Hematopoietic multipotent progenitor cell (in vitro differentiated cells): ENCODE measurements at places on chromosomes 13 and 19. TPM values are rescaled to one million over a fixed set of nuclear protein-coding genes. Genes with fewer than 3 reads are reported as not detected.

The SCEL gene
- not detected for total RNA-seq

The RGCC gene
- 20.7 TPM for total RNA-seq

GRCh38 chr19:52535771-52536447 lies 8.4 kb downstream of the ZNF808 start:
- DNase-seq, result peak; percentile 90

GRCh38 chr19:42189133-42189532 lies 28.3 kb downstream of the DEDD2 start:
- DNase-seq, result no peak

GRCh38 chr19:14159059-14159458 lies 22.7 kb upstream of the ASF1B start:
- no peak for DNase-seq

GRCh38 chr13:111402441-111402840 lies 82.0 kb downstream of the TEX29 start:
- no peak for DNase-seq

The SLC15A1 gene
- total RNA-seq, result not detected

- no peak for DNase-seq
Observed at GRCh38 chr19:30165228-30165813, 206.9 kb upstream of the ZNF536 start.

- no peak for DNase-seq
Observed at GRCh38 chr13:95335667-95336066, 34.4 kb upstream of the ABCC4 start.

- peak; percentile 80 for DNase-seq
Observed at GRCh38 chr19:47210689-47211316, 20.2 kb downstream of the BBC3 start.

GRCh38 chr13:99214232-99214631 lies 13.6 kb downstream of the UBAC2 start:
- DNase-seq, result no peak

The PTBP1 gene
- 348 TPM for total RNA-seq

DNA sequence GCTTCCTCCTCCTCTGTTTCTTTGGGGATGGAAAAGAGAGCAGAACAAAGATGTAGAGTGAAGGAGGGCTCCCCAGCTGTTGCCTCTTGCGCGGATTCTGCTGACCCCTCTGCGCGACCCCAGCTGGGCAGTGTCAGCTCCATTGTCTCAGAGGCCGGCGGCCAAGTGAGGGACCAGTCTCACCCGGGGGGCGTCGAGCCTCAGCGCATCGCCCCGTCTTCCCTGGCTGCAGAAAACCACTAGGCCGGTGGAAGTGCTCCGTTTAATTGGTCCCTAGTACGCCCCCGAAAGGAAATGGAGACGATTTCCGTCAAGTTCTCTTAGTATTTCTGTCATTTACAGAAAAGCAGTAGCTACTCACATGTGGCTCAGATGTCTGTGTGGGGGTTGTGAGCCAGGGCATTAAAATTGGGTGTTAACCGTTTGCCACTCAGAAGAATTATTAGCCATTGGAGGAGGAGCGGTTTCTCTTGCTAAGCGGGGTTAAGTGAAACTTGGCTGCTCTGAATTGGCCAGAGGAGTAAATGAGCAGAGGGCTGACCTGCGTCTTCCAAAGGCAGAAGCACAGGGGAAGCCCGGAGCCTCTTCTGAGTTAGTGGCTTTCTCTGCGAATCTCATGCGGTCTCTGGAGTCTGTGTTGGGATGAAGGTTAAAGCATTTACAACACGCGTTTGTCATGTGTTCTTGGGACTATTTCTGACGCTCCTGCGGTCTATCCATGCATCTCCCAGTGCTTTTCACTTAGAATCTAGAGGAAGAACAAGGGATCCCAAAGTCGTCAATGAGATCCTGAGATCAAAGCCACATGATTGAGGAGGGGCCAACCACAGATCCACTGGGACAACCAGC lies 132.8 kb upstream of the MYO16 start:
- DNase-seq, result no peak

GRCh38 chr19:7333198-7334118 lies 15.3 kb upstream of the ARHGEF18 start:
- DNase-seq, result no peak

GRCh38 chr19:2034729-2035589 lies 16.1 kb downstream of the MKNK2 start:
- DNase-seq, result peak; percentile 81

The ZNF888 gene
- total RNA-seq, result 7.0 TPM

DNA sequence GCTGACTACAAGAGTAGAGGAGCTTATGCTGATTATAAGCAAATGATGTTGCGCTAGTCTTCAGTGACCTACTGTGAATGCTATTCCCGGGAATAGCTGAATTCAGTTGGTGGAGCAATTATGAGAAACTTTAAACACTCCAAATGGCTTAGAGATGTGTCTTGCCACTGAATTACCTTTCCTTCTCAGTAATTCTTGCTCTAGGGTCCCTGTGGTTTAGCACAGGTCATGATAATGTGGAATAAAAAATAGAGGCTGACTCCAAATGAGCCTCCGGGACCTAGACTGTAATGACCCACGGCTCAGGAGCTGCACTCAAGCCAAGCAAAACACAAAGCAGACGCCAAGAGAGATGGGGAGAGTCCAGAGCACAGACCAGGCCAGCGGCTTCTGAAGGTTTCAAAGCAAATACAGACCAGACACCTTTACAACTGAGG lies 124.7 kb downstream of the RGCC start:
- DNase-seq, result no peak

DNA sequence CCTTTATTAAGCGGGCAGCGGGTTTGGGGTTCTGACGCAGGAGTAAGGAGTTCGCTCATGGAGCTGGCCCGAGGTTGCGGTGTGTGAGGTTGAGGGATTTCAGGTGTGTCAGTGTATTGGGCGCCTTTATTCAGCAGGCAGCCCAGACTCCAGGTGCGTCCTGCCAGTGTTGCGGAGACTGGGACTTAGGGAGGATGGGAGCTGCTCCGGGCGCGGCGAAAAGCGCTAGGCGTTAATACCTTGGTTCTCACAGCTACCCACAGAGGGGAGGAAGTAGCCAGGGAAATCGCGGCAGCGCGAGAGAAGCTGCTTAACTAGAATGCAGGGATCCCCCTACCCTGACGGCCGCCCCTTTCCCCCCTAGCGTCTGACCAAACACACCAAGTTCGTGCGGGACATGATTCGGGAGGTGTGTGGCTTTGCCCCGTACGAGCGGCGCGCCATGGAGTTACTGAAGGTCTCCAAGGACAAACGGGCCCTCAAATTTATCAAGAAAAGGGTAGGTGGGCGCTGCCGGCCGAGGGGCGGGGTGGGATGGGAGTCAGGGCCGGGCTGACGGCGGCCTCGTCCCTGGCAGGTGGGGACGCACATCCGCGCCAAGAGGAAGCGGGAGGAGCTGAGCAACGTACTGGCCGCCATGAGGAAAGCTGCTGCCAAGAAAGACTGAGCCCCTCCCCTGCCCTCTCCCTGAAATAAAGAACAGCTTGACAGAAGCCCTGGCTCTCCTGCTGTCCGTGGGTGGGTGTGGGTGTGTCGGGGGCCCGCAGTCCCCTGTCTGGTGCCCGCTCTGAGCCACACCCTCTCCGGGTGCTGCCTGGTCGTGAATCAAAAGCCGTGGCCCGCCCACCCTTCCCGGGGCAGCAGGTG lies 1.1 kb downstream of the RPL36 start:
- peak; percentile 29 for DNase-seq

- DNase-seq, result no peak
Observed at GRCh38 chr19:18097993-18098890, 664 bp downstream of the MAST3 start.

- no peak for DNase-seq
Observed at GRCh38 chr13:60689571-60689970, 292.6 kb downstream of the TDRD3 start.

DNA sequence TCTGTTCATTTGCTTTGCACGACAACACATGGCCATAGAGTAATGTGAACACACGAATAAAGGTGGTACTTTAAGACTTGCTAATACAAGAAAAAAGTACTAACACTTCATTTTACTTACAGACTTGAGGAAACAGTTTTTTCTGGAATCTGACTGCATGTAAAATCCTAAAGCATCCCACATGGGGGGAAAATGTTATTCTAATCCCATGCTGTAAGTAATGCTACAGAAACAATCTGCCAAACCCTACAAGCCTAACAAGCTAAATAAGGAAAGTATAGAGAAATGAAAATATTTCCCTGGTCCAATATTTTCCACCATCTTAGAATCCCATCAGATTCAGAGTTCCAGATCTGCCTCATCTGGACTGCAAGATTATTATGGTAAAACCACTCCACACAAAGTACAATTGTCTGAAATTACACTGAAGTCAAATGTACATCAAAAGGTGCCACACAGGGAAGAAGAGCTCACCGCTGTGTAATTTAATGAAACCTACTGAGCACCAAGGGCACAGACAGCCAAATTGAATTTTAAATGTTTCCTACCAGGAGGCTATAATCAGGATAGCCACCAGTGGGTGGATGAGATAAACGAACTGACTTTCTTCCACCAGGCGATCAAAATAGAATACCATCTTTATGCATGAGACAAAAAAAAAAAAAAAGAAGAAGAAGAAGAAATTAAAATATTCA lies 22.0 kb downstream of the LHFPL6 start:
- DNase-seq, result no peak

GRCh38 chr13:25958986-25959385 lies 92.8 kb downstream of the SHISA2 start:
- DNase-seq, result no peak

The STXBP2 gene
- 187 TPM for total RNA-seq

DNA sequence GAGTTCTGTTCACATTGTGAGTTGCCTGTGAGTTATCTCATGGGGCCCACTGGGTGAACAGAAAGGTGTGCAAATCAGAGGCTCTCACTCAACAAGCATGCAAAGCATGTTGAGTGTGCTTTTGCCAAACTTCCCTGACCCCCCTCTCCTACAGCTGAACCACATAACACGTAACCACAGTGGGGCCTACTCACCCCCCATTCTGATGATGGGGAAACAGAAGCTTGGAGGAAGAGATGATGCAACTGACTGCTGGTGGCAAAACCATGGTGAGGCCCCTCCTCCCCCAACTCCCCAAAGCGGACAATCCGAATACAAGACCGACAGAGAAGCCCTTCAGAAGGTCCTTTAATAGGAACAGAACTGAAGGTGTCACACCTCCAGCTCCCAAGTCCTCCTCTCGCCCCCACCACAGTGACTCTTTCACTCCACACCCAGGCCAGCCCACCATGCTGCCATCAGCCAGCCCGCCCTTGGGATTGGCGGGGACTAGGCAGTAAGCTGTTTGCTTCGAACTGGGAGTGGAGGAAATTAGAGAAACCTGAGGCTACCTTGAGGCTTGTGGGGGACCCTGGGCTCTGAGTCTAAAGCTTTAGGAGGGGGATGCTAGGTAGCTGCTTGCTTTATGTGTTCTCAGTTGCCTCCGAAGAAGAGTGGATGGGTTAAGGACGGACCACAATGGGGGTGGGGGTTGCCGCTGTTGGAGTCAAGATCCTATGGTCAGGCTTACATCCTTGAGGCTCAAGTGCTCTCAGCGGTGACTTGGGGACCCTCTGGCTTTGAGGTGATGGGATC lies 3.8 kb downstream of the ZNF784 start:
- peak; percentile 85 for DNase-seq

The DHX34 gene
- total RNA-seq, result 18.0 TPM

DNA sequence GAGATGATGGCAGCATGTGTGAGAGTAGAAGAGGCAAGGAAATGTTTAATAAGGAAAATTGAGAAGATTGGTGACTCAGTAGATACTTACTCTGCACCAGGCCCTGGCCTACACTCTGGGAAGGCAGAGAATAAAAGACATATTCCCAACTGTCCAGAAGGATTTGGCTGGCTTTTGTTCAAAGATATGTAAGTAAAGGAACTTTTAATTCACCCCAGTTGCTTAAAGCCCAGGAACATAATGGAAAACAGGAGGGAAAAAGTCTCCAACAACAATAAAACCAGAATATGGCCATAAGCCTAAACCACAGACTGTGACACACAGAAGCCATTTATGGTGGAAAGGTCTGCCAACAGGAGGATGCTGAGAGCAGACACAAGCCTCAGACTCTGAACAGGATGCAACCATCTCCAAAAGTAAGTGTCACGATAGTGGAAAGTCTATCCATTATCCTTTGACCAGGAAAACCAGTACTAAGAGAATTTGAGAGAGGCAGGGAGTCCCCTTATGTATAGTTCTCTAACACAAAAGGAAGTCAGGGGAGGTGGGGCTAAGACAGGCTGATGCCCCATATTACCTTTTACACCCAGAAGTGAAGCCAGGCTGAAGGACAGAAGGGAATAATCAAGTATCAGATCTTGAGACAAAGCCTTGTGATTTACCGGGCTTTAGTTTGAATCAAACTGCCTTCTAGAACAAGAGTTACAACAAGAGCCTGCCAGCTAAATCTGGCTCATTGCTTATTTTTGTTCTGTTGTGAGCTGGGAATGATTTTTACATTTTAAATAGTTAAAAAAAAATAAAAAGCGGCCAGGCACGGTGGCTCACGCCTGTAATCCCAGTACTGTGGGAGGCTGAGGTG lies 169.5 kb upstream of the STARD13 start:
- DNase-seq, result no peak

GRCh38 chr13:74077375-74077774 lies 56.8 kb downstream of the KLF12 start:
- no peak for DNase-seq

The IGFL2 gene
- not detected for total RNA-seq

The ZNF564 gene
- 4.8 TPM for total RNA-seq

DNA sequence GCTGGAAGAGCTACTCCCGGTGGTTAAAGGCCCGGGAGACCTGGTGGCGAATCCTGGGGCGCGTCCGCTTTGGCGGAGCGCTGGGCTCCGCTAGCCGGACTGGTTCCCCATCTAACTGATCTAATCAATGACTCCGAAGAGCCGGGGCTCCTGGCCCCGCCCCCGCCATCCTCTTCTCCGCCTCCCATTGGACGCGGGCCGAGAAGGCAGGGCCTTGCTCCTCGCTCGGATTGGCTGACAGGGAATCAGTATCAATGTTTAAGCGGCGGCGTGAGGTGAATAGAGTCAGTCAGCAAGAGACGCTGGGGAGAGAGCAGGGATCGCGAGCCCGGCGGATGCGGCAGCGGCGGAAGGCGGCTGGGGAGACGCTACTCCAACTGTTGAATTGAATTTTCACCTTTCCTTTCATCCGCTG lies 1.7 kb upstream of the PCDH17 start:
- DNase-seq, result peak; percentile 73

The TRPC4 gene
- total RNA-seq, result under 0.01 TPM

- no peak for DNase-seq
Observed at GRCh38 chr13:69477451-69477850, 630.2 kb upstream of the ATXN8OS start.

The NLRP9 gene
- not detected for total RNA-seq

- DNase-seq, result peak; percentile 58
Observed at GRCh38 chr19:46478356-46478986, 7.1 kb upstream of the PNMA8A start.

GRCh38 chr19:4745986-4746385 lies 22.3 kb upstream of the DPP9 start:
- no peak for DNase-seq

DNA sequence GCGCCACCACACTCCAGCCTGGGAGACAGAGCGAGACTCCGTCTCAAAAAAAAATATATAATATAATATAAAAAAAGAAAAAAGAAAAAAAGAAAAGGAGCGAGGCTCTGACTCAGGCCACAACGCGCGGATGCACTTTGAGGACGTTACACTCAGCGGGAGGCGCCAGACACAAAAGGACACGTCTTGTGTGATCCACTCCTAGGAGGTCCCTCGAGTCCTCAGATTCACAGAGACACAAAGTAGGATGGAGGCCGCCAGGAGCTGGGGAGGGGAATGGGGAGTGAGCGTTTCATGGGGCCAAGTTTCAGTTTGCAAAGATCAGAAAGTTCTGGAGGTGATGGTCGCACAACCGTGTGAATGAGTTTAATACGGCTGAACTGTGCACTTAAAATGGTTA lies 8.5 kb upstream of the ABHD17A start:
- no peak for DNase-seq
